Motor neuron (in vitro differentiated cells): ENCODE measurements at places on chromosomes 12 and 14. TPM values are rescaled to one million over a fixed set of nuclear protein-coding genes. Genes with fewer than 3 reads are reported as not detected.

The GPR84 gene
- 0.63 and 0.98 TPM in 2 replicates for total RNA-seq

GRCh38 chr14:43898687-43899086 lies 608.4 kb downstream of the FSCB start:
- ATAC-seq: no peak

GRCh38 chr12:93247313-93247991 lies 130.3 kb upstream of the NUDT4 start:
- ATAC-seq: no peak

The TSPAN9 gene
- 7.9 and 9.5 TPM in 2 replicates for total RNA-seq

- ATAC-seq: no peak
Measured at GRCh38 chr14:93733231-93733630, 55.1 kb downstream of the PRIMA1 start.

DNA sequence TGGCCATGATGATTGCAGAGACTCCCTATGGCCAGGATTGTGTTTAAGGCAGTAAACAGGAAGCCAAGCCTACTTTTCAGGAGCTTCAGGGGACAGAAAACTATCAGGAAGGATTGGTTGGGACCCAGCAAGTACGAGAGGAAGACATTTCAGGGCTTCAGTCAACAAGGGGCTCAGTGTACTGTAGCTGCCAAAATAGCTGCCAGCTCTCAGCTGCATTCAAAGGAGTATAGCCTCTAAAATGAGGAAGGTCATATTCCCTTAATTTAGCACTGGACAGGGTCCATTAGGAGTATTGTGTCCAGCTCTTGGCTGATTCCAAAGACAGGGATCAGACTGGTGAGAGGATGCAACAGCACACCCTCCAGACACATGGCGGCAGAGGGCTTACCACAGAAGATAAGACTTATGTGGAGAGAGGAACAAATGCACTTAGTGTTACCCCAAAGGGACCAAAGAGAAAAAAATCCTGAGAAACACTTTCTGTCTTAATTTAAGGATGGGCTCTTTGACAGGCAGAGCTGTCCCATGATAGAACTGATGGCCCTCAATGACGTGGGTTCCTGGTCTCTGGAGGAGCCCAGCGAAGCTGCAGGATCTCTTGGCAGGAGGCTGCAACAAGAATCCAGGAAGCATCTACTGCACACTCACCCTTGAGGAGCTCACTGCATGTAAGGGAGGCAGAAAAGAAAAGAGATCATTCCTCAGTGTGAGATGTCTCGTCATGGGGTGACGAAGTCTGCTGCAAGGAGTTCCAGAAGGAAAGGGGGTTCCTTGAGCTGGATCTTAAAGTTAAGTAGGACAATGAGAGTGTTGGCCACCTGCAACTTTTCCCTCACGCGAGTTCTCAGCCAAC lies 14.8 kb downstream of the BDKRB1 start:
- ATAC-seq: no peak
